Body of pancreas (tissue), 4 donors: ENCODE measurements at places on chromosomes 13 and 19. TPM values are rescaled to one million over a fixed set of nuclear protein-coding genes. Genes with fewer than 3 reads are reported as not detected.

GRCh38 chr13:22801402-22802003 lies 379.3 kb upstream of the SGCG start:
- DNase-seq = no peak

DNA sequence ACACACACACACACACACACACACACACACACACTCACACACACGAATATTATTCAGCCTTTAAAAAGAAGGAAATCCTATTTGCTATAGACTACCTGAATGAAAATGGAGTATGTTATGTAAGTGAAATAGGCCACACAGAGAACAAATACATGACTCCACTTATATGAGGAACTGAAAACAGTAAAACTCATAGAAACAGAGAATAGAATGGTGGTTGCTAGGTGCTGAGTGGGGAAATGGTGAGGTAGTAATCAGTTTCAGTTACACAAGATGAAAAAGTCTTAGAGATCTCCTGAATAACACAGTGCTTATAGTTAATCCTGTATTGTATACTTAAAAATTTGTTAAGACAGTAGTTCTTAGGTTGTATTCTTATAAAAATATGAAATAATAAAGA lies 8.2 kb downstream of the ZNF677 start:
- no peak for DNase-seq

- no peak for DNase-seq
Measured at GRCh38 chr13:33863188-33863789, 45.3 kb downstream of the RFC3 start.

- no peak for DNase-seq
Measured at GRCh38 chr13:52345048-52345447, 60.9 kb downstream of the THSD1 start.

GRCh38 chr13:79549355-79550106 lies 68.6 kb downstream of the NDFIP2 start:
- no peak for DNase-seq

GRCh38 chr19:30149300-30149699 lies 207.3 kb downstream of the URI1 start:
- DNase-seq = no peak

- DNase-seq = no peak
Measured at GRCh38 chr19:9735986-9736385, 32.6 kb downstream of the ZNF846 start.

DNA sequence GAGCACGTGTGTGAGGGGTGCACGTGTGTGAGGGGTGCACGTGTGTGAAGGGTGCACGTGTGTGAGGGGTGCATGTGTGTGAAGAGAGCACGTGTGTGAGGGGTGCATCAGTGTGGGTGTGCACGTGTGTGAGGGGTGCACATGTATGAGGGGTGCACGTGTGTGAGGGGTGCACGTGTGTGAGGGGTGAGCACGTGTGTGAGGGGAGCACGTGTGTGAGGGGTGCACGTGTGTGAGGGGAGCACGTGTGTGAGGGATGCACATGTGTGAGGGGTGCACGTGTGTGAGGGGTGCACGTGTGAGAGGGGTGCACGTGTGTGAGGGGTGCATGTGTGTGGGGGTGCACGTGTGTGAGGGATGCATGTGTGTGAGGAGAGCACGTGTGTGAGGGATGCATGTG lies 15.7 kb downstream of the RASA3 start:
- no peak for DNase-seq

- DNase-seq = no peak
Measured at GRCh38 chr13:30158774-30159445, 148.4 kb downstream of the KATNAL1 start.

DNA sequence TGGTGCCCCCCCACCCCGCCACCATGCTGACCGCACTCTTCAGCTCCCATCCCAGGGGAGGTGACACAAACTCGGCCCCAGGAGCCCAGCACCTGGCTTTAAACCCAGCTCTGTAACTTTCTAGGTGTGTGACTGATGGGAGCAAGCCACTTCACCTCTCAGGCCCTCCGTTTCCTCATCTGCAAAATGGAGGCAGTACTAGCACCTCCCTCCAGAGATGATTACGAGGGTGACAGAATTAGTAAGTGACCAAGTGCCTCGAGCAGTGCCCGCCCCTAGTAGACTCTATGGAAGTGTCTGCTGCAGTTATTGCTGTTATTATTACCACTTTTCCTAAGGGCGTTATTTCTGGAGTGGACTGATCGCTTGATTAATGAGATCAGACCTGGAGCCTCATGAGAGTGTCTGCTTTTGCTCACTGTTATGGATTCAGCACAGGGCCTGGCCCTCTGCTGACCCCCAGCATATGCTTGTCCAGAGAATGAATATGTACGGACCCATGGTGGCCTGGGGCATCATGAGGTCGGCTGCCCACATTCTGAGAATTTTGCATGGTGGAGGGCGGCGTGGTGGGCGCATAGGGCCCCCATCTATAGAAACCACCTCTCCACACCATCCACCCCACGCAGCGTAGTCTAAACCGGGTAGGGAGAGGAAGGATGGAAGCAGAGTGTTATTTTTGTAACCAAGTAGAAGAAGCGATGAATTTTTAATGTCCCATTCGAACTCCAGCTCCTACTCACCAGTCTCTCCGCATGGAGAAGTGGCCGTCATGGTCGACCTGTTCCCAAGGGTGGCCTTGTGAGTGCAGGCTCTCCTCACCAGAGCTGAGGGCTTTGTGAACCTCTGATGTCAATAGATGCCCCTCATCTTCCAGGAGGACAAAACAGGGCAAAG lies 48.2 kb downstream of the CAPN12 start:
- no peak for DNase-seq

DNA sequence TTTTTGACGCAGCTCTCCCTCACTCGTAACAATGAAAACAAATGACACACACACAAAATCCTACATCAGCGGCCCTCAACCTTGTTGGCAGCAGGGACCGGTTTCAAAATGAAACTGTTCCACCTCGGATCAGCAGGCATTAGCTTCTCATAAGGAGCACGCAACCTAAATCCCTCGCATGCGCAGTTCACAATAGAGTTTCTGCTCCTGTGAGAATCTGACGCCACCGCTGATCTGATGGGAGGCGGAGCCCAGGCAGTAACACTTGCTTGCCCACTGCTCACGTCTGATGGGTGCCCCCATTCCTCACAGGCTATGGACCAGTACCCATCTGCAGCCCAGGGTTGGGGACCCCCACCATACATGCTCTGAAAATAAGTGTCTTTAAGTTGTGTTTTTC lies 43.4 kb downstream of the DHRS12 start:
- DNase-seq = no peak

ACP5 gene
- total RNA-seq = 22.4 TPM

CCDC169 gene
- total RNA-seq = 1.3 TPM

WDR88 gene
- total RNA-seq = not detected

ZNF548 gene
- 6.6 TPM for total RNA-seq

SMIM7 gene
- 96.2 TPM for total RNA-seq

TRIM13 gene
- total RNA-seq = 11.2 TPM

RASIP1 gene
- 60.0 TPM for total RNA-seq

LPAR6 gene
- 6.3 TPM for total RNA-seq

GGACT gene
- total RNA-seq = 17.8 TPM
